ENCODE measurements at places on chromosomes 6 and 20. TPM values are rescaled to one million over a fixed set of nuclear protein-coding genes. Genes with fewer than 3 reads are reported as not detected.

The KCNQ5 gene
- 5.5 TPM for total RNA-seq

The C6orf141 gene
- not detected for total RNA-seq

The DACT2 gene
- total RNA-seq, result 1.4 TPM

The PPP1R18 gene
- total RNA-seq, result 135 TPM

The IP6K3 gene
- 3.0 TPM for total RNA-seq

DNA sequence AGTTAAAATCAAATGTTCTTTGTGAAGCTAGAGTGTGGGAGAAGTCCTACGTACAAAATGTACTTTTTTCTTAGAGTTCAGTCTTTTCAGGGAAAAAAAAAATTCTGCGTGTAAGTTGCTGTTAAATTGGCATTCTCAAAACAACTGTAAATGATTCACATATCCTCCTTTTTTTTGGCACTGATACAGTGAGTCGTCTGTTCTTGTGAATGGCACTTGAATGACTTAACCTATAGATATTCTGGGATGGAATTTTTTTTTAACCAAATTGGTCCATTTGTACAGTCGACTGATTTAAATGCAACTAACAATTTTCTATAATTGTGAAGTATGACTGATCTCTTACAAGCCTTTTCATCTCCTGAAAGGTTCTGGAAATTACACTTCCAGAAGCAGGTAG, 5.5 kb upstream of the JAG1 start:
- no peak overlapping the region for H3K4me3 ChIP-seq
- H3K4me1 ChIP-seq, result peaks cover 36% of the 10 kb centered on the region
- no peaks in the 10 kb centered on the region for H3K27me3 ChIP-seq
- no peak for DNase-seq
- peak overlapping the region; percentile 36 for H3K27ac ChIP-seq

DNA sequence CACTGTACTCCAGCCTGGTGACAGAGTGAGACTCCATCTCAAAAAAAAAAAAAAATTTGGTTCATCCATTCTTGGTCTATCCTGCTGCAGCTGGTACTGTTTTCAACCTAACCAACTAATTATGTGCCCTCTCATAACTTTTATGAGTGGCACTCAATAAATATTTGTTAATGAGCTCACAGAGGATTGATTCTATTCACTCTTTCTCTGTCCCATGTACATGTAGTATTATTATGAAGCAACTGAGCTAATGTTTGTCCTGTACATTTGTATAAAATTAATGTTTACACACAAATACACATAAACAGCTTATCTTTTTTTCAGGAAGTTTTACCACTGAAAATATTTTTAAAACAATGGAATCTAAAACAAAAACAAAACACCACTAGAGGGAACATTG, 10.1 kb downstream of the RIPOR2 start:
- H3K36me3 ChIP-seq, result no peaks in the 10 kb centered on the region
- no peak overlapping the region for H3K27ac ChIP-seq
- no peak for DNase-seq
- peaks cover 39% of the 10 kb centered on the region for H3K4me1 ChIP-seq
- H3K4me3 ChIP-seq, result no peak overlapping the region
- H3K27me3 ChIP-seq, result no peaks in the 10 kb centered on the region

DNA sequence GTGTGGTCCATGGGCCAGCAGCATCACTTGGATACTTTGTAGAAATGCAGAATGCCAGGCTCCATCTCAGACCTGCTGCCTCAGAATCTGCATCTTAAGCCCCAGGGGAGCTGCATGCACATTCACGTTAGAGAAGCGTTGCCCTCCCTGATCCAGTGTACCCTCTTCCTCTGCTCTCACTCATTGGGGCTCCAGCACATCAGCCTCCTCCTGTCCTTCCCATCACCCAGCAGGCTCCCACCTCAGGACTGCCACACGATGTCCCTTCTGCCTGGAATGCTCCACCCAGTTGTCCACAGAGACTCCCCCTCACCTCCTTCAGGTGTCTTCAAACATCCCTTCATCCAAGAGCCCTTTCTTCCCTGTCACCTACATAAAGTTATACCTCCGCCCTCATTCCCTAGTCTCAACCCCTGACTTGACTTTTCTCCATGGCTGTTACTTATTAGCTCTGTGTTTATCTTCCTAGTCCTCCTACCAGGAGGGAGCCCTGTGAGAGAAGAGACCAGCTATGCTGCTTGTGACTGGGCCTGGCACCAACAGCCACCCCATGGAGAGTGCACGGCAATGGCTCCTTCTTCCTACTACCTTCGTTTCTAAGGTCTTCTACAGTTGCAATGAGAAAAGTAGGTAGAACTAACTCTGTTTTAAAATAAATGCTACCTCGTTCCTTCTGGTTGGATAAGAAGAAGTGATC, 3.3 kb upstream of the ACSS1 start:
- peaks cover 22% of the 10 kb centered on the region for H3K4me1 ChIP-seq
- no peak overlapping the region for H3K4me3 ChIP-seq
- H3K27me3 ChIP-seq, result peaks cover 70% of the 10 kb centered on the region
- no peak for DNase-seq

DNA sequence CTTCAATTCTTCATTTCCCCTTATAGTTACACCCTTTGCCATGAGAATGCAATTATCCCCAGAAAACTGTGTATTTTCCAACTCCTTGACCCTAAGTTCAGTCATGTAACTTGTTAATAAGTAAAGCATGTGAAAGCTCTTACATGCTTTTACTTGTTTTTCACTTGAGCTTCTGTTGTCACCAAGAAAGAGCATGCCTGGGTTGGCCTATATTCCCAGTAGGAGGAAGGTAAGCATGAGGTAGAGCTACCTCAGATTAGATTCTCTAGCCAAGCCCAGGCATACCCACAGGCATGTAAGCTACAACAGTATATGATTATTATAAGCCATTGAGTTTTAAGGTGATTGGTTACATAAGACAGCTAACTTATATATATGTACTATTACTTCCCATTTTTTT, 101.7 kb upstream of the SMLR1 start:
- H3K36me3 ChIP-seq, result no peaks in the 10 kb centered on the region
- no peaks in the 10 kb centered on the region for H3K4me1 ChIP-seq
- H3K4me3 ChIP-seq, result no peak overlapping the region
- no peak overlapping the region for H3K27ac ChIP-seq
- no peaks in the 10 kb centered on the region for H3K27me3 ChIP-seq

GRCh38 chr20:45248609-45249008, 5.8 kb downstream of the SLPI start:
- H3K27ac ChIP-seq, result no peak overlapping the region
- no peaks in the 10 kb centered on the region for H3K36me3 ChIP-seq
- peaks cover 76% of the 10 kb centered on the region for H3K27me3 ChIP-seq
- no peak overlapping the region for H3K4me3 ChIP-seq
- DNase-seq, result no peak

- peaks cover 2% of the 10 kb centered on the region for H3K36me3 ChIP-seq
- H3K4me1 ChIP-seq, result peaks cover 29% of the 10 kb centered on the region
- no peak overlapping the region for H3K27ac ChIP-seq
- peaks cover 3% of the 10 kb centered on the region for H3K27me3 ChIP-seq
Observed at GRCh38 chr6:16168858-16169257, 40.0 kb downstream of the MYLIP start.

DNA sequence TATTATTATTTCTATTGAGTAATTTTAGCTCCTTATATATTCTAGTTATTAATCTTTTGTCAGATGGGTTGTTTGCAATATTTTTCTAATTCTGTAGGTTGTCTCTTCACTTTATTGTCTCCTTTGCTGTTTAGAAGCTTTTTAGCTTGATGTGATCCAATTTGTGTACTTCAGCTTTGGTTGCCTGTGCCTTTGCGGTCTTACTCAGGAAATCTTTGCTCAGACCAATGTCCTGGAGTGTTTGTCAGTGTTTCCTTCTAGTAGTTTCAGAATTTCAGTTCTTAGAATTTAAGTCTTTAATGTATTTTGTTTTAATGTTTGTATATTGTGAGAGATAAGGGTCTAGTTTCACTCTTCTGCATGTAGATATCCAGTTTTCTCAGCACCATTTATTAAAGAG, 916.0 kb upstream of the EYS start:
- no peak overlapping the region for H3K27ac ChIP-seq
- no peaks in the 10 kb centered on the region for H3K36me3 ChIP-seq
- H3K27me3 ChIP-seq, result peaks cover 13% of the 10 kb centered on the region
- no peak for DNase-seq

DNA sequence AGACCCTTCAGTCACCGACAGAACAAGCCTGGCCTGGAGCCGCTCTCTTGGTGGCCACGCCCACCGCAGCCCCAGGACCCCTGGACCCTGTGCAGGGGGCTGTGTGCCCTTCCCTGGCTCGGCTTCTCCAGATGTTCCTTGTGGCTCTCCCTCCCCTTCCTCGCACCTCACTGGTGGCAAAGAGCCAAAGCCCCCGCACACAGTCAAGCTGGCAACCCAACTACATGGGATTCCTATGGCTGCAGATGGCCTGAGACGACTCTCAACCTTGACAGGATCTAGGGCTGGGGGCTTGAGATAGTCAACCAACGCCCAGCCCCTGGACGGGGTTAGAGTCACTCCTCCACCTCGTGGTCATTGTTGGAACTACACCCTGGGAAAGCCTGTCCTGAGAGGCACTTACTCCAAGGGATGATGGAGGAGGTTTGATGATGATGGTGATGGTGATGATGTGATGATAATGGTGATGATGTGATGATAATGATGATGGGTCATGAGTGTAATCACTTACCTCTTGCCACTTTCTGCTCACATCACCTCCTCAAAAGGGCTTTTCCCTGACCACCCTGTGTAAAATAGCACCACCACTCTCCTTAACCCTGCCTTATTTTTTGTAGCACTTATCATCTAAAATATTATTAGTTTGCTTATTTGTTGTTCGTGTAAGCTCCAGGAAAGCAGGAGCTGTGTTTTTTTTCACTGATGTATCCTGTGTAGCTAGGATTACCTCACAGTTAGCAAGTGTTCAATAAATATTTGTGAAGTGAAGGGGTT, 278.4 kb downstream of the LRFN2 start:
- H3K27ac ChIP-seq, result no peak overlapping the region
- DNase-seq, result peak; percentile 87
- peaks cover 20% of the 10 kb centered on the region for H3K27me3 ChIP-seq

- no peak overlapping the region for H3K27ac ChIP-seq
- no peak overlapping the region for H3K4me3 ChIP-seq
- no peak for DNase-seq
Observed at GRCh38 chr20:53547664-53548239, 45.9 kb downstream of the ZNF217 start.

GRCh38 chr6:50655848-50656453, 57.4 kb upstream of the TFAP2D start:
- peaks cover 2% of the 10 kb centered on the region for H3K4me1 ChIP-seq
- no peaks in the 10 kb centered on the region for H3K36me3 ChIP-seq
- no peak overlapping the region for H3K4me3 ChIP-seq

DNA sequence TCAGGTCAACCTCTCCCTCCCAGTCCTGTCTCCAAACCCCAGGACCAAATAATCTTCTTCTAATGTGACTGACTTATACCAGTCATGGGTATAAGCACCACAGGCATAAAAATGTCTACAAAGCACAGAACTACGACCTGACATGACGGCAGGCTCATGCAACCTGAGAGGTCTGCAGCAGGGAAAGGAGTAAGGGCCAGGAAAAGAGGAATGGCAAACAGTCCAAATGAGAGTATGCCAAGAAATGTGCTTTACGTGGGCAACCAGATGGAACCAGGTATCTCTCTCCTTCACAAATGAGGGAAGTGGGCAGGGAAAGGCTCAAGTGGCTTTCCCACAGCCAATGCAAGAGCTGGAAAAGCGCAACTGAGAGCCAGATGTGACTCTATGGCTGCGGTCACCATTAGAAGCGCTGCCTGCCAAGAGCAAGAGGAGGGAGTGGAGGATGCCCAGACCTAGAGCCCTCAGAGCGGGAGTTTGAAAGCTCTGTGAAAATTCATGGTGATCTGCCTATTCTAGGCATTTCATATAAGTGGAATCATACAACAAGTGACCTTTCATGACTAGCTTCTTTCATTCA, 6.0 kb downstream of the APMAP start:
- no peaks in the 10 kb centered on the region for H3K27me3 ChIP-seq
- H3K4me1 ChIP-seq, result peaks cover 11% of the 10 kb centered on the region

Measured in osteocyte (in vitro differentiated cells).